Left renal pelvis (tissue), 4 donors: ENCODE measurements at places on chromosomes 2 and 18. TPM values are rescaled to one million over a fixed set of nuclear protein-coding genes. Genes with fewer than 3 reads are reported as not detected.

- no peak for DNase-seq
Measured at GRCh38 chr2:177073611-177074010, 139.0 kb upstream of the HNRNPA3 start.

GRCh38 chr2:119117408-119117807 is 41.1 kb downstream of the C1QL2 start:
- no peak for DNase-seq

DNA sequence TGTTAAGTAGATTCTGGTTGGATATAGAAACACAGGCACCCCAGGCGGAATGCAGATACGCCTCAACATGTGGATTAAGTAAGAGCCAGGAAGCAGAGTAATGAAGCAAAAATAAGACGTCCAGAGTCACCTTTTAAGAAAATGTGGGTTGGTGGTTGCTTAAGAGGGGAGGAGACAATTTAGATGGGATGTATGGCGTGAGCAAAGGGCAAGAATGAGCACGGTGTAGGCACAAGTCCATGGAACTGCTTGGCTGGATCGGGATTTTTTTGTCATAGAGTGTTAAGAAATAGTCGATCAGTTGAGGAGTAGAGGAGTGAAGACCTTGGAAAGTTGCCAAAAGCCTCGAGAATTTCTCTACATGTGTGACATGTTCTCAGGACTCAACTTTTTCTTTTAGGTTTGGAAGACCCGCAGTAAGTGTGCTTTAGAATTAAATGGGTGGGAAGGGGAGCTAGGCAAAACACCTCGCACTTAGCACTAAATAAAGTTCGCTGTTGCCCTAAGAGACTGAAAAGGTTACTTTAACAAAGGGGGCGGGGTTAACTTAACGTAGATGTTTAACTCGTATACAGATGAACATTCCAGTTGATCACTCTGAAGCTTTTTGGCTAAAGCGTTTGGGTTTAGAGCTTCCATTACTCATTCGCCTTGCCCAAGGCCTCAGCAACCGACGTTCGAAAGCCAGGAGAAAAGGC is 716 bp upstream of the SLC39A10 start:
- DNase-seq = no peak

TEX44 gene
- not detected for polyA plus RNA-seq

DNA sequence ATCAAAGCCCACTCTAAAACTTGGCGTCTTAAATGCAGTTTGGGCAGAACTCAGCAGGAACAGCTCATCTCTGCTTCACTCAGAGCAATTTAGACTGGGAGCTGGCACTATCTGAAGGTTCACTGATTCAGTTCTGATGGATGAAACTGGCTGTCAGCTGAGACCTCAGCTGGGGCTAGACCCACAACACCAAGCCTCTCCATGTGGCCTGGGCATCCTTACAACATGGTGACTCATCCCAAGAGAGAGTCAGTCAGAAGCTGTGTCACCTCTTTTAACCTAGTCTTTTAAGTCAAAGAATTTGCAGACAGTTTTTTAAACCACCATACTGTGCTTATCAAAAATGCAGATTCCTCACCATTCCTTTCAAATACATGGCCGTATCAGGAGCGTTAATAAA is 62.6 kb upstream of the ZNF397 start:
- DNase-seq = no peak

ZDBF2 gene
- polyA plus RNA-seq = 12.4 TPM

DNA sequence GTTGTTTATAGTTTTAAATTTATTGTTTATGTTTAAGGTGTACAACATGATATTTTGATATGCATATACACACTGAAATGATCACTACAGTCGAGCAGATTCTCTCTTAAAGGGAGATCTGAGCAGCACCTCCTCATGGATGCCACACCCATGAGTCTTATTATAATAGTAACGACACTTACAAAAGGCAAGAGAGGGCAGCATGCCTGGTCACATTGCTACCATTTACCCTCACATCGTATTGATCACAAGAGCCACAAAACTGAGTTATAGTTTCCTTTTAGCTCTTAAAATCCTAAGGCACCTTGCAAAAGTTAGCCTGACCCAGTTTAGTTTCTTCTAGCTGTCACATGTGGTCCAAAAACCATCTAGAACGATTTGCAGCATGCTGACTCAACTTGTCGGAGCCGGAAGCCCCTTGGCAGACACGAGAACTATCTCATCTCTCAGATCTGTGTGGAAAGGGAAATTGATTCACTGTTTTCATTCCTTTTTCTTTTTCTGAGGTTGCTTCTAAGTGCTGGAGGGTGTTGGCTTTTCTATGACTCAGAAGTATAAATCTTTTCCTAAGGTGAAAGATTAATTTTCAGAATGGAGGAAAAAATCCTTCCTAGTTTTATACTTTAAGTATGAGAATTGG is 85.3 kb downstream of the CDC42EP3 start:
- no peak for DNase-seq

DNA sequence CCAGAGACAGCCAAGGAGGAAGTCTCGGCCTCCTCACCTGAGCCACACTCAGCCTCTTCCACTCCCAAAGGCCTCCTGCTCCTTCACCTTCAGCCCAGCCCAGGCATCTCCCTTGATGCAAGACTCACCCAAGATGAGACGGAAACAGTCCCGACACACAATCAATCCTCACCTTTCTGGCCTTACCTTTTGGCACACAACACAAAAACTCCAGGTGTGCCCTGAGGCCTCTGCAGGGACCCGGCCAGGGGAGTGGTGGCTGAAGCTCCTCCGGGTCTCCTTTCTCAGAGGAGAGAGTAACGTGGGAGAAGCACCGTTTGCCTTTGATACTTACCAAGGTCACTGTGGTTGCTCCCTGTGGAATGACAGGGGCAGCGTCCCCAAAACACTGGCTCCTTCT is 23.8 kb upstream of the EFHD1 start:
- DNase-seq = no peak

- no peak for DNase-seq
Measured at GRCh38 chr2:191335875-191336464, 90.8 kb downstream of the MYO1B start.

GRCh38 chr2:216056739-216057138 is 24.9 kb downstream of the PECR start:
- no peak for DNase-seq

DNA sequence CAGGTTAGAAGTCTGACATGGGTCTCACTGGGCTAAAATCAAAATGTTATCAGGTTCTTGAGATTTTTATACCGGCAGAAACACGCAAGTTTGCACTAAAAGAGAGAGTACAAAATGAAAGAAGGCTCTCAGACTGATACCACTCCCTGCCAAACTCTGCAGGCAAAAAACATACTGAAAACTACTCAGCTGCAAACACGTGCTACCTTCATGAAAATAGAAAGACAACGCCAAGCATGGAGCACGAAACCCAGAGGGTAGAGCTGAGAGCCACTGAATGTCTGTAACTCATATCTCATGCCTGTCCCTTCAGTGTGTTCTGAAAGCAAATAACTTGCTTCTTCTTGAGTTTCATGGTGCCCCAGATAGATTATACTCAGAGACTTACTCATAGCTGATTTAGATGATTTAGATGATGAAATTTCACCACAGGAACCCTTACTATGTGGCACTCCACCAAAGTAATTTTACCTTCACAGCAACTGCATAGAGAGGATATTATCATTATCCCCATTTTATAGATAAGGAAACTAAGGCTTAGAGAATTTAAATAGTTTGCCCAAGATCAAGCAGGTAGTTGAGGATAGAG is 313.0 kb upstream of the SLC39A10 start:
- DNase-seq = no peak

- DNase-seq = no peak
Measured at GRCh38 chr2:216555274-216555673, 56.6 kb downstream of the RPL37A start.

ZNF385B gene
- polyA plus RNA-seq = 1.0 TPM

MAB21L4 gene
- polyA plus RNA-seq = 2.5 TPM

- no peak for DNase-seq
Measured at GRCh38 chr2:217755027-217755745, 247.6 kb downstream of the TNS1 start.

FKBP7 gene
- 54.6 TPM for polyA plus RNA-seq

DNA sequence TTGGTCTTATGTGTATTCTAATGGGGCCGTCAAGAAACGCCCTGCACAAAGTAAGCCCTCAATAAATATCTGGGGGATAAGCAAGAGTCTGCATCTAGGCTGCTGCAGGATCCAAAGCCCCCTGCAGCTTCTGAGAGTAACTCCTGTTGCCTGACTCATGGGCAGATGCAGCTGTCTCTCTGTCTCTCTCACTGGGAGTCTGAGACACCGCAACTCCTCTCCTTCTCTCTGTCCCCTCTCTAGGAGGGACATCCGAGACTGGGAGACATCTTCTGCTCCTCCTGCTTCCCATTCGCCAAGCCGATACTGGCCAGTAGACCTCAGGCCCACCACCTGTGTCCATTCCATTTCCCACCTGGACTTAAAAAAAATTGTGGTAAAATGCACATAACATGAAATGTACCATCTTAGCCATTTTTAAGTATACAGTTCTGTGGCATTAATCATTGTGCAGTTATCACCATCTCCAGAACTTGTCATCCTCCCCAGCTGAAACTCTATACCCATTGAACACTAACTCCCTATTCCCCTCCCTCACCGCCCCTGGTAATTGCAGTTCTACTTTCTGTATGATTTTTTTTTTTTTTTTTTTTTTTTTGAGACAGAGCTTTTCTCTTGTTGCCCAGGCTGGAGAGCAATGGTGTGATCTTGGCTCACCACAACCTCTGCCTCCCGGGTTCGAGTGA is 20.1 kb downstream of the DYSF start:
- DNase-seq = no peak

ZAP70 gene
- 0.80 TPM for polyA plus RNA-seq

PTPRN gene
- polyA plus RNA-seq = 0.09 TPM
